Activated CD4-positive, alpha-beta T cell treated with anti-CD3 and anti-CD28 coated beads for 4 hours (primary cell): ENCODE measurements at places on chromosomes 2 and 18.
A peak's percentile ranks its signal among the peaks of the same experiment; 100 is the strongest.

- DNase-seq: no peak
Measured at GRCh38 chr18:59267503-59268126, 5.6 kb downstream of the RAX start.

GRCh38 chr2:219497495-219498279 is 1.0 kb upstream of the GMPPA start:
- no peak for DNase-seq

DNA sequence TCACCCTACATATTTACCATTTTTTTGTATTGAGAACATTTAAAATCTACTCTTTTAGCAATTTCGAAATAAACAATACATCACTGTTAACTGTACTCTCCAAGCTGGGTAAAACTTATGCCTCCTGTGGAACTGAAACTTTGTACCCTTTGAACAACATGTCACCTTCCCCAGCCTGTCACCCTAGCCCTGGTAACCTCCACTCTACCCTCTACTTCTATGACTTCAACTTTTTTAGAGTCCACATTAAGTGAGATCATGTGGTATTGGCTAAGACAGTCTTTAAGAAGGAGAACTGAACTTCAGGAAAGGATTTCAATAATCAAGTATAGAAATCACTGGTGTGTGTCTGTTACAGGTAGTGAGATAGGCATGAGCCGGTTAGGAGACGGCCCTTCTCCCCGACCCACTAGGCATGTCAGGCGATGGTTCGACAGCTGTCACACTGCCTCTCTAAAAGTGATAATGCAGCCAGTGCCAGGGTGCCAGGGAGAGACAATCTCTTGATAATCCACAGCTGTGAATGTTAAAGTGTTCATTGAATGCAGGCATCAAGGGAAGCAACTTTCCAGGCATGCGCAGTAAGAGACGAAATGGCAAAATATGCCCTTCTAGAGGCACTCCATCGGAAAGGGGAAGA is 74.6 kb upstream of the RNF152 start:
- no peak for DNase-seq

DNA sequence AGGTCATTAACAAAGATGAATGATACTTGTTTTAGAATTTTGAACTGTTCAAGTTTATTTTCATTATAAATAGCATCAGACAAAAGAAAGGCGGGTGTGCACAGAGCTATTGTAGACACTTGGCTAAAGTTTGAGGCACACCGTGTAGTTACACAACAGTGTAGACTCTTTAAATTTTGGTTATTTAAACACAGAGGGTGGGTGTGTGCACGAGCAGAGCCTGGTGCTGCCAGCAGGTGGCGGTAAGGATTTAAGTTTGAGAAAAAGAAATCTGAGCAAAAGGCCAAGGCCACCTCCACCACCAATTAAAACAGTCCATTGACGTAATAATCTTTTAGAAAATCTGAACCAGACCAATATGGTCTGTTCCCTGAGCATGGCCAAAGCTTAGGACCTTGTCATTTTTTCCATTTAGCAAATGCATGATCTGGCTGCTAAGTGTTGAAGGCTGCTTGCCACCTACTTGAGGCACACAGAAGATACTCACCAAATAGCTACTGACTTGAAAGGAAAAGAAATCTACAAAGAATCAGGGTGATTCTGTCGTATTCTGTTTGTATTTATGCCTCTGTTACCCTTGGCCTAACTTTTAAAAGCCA is 14.3 kb downstream of the COPS7B start:
- peak; percentile 6 for DNase-seq

DNA sequence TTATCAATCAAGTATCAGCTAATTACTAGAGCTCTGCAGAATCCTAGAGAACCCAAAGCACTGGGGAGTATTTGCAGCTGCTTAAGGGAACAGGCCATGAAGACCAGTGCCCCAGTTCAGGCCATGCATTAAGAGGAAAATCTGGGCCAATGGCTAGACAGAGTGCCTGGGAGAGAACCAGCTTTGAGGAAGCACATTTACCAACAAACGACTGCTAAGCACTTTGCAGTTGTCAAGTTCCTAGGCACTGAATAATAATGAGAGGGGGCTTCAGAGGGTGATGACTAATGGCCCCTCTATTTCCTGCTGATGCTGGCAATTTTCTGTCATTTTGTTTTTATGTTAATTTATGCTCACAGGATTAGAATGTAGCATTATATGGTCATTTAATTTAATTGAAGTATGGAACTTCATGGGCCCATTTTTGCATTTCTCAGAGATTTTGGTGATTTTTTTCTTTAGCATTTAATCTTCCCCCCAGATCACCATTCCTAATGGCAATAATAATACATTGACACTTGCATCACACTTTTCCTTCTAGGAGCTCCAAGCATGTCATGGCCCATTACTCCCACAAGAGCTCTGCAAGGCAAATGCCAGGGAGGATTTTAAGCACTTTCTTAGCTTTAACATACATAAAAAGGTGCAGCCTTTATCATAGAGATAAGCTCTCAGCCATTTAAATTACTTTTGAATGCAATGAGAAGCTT is 147.7 kb upstream of the SPATS2L start:
- no peak for DNase-seq

- DNase-seq: no peak
Measured at GRCh38 chr2:78967294-78967693, 58.2 kb upstream of the REG3G start.

- DNase-seq: no peak
Measured at GRCh38 chr2:239902749-239903201, 122.4 kb downstream of the NDUFA10 start.

DNA sequence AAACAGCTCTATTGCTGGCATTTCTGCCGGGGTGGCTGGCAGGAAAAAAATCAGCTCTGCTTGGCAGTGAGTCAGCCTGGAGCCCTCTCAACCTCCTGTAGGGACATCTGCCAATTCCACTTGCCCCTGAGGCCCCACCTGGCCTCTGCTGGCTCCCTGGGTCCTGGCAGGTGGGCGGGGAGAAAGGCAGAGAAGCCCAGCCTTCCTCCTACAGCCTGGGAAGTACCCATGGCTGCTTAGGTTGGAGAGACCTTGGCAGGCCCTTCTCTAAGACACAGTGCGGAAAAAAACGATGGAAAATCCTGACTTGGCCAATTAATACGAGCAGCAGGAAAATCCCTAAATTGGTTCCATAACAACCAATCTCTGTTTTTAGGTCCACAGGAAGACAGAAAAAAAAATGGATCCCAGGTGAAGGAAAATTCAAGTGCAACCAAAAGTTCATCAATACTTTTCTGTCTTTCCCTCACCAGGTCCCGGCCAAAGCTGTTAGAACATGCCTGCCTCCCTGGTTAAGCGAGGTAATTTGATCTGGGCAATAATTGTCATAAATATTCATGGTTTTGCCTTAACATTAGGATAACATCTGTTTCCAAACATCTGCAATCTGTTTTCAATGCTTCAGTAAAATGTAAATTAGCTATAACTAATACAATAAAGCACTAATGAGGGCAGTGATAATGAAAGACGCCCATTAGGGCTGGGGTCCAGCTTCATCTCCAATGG is 245.9 kb downstream of the TFCP2L1 start:
- DNase-seq: no peak

GRCh38 chr2:195317550-195317949 is 339.5 kb upstream of the SLC39A10 start:
- no peak for DNase-seq

GRCh38 chr2:187615364-187615763 is 61.1 kb upstream of the TFPI start:
- no peak for DNase-seq

GRCh38 chr2:209368914-209369313 is 54.9 kb upstream of the MAP2 start:
- no peak for DNase-seq

GRCh38 chr2:178211460-178211859 is 17.1 kb downstream of the OSBPL6 start:
- DNase-seq: no peak

DNA sequence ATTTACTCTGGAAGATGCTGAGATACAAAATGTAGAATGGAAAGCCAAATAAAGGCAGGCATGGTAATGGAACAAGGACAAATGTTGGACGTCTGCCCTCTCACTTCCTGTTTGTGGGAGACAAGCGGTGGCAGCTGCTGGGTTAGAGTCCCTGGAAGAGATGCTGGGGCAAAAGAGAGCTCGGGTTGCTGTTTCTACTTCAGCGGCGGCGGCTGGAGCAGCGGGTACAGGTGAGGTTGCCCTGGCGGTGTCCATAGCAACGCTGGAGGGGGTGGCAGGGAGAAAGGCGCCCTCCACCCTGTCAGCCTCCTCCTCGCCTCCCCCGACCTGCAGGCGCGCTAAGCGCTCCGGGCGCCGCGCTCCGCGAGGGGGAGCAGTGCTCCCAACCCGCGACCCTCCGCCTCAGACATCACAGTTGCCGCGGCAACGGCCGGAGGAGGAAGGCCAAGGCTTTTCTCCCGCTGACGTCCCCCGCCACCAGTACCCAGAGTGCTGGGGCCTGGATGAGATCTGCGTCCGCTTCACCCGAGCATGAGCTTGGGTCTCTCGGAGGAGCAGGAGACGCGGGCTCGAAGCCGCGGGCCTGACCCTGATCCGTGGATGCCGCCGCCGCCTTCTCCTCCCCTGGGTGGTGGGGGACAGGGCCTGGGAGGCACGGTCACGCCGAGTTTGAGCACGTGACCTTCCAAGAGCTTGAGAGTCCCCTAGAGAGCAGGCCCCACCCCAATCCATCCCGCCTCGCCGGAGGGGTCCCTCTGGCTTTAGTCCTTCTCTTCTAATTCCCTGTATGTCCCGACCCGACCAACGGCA is 65.6 kb downstream of the NOL4 start:
- no peak for DNase-seq

DNA sequence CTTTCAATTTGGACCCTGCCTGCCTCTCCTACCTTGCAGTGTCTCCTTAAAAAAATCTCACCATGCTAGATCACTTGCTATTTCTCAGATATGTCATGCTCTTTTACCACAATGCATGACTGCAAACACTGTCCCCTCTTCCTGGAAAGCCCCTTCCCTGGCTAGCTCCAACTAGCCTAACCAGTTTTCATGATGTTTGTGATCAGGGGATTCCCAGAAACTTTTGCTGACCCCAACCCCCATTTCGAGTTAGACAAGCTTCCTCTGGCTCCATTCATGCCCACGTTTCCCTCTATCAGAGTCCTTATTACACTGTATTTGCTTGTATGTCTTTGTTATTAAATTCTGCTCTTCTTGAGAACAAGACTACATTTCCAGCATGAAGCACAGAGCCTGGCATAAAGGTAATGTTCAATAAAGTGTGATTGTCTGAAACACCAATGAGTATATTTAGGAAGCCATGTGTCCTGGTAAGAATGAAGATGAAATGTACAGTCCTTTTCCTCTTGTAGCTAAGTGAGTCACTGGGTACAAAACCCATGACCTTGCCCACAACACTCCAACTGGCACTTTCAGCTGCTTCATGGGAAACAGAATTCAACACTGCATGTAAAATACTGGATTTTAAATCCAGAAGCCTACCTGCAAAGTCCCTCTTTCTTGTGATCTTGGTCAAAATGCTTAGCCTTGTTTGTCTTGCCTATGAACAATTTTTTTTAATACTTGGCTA is 62.0 kb upstream of the ATL2 start:
- DNase-seq: no peak

DNA sequence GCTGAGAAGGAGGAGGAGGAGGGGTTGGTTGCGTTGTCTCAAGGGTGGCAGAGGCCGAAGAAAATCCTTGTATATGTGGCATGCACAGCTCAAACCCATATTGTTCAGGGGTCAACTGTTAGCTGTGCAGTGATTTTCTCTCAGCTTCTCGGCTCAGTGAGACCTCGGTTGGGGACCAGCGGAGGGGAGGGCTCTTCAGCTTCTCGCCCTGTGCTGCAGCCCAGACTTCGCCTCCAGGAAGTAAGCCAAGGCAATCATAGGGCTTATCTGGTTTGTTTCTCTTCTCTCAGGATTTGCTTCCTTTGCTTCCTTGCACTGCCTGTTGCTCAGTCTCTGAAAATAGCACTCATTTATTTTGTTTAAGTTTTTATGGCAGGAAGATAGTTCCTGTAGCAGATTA is 85.5 kb downstream of the SOWAHC start:
- DNase-seq: no peak

DNA sequence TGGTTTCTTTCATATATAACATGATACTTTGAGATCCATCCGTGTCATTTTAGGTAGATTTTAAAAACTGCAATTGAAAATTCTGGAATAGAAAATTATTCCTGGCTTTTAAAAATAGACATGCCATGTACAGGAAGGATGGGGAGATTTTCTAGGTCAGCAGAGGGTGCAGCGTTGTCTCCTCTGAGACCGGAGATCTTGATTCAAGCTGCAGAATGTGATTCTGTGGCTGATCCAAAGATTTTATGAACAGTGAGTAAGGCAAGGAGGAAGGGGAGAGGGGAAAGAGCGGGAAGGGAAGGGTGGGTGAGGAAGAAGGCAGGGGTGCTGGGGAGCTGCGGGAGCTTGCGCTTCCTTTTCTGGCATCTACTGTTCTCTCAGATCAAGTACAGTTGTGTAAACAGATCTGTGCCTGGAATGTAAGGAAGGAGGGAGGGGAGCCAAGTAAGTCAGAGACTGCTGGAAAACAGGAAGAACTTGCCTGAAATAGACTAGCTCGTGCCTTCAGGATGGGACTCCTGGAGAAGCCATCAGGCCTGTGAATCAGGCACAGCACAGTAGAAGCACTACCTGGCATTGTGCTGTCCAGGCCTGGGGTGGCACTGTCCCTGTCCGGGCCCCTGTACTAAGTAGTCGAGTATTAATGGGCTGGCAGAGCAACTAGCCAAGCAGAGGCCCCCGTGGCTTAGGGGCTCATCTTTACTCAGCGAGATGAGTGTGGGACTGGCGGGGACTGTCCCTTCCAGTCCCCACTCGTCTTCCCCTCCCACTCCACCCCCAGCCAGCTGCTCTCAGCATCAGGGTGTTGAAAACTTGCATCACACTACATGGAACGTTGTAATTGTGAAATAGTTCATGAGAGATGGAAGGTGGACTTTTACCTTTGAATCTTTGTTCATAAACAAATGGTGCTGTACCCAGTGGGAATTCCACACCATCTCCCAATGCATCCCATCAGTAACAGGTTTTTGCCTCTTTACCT is 163.5 kb downstream of the UXS1 start:
- DNase-seq: no peak

DNA sequence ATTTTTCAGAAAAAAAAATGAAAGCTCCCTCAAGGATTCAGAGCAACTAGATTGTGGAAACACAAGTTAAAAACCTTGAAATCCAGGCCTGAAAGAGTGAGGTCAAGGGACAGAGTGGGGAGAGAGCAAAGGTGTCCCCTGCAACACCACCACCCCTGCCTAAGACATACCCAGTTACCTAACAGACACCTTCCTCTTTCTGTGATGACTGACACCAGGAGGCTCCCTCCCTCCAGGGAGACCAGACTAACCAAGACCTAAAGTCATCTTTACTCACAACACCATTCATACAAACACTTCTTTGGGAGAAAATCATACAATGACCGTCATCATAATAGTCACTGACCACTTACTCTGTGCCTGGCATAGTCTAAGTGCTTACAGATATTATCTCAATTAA is 151.8 kb upstream of the NABP1 start:
- no peak for DNase-seq

- no peak for DNase-seq
Measured at GRCh38 chr2:138364554-138365162, 136.9 kb upstream of the SPOPL start.

- DNase-seq: no peak
Measured at GRCh38 chr2:9640403-9641104, 9.8 kb upstream of the YWHAQ start.

- DNase-seq: no peak
Measured at GRCh38 chr18:54765636-54766375, 62.5 kb upstream of the RAB27B start.

GRCh38 chr2:3073041-3073595 is 304.5 kb downstream of the EIPR1 start:
- DNase-seq: no peak

GRCh38 chr2:64400105-64400728 is 53.7 kb upstream of the LGALSL start:
- DNase-seq: no peak
